ENCODE measurements at places on chromosomes 5 and 9. TPM values are rescaled to one million over a fixed set of nuclear protein-coding genes. Genes with fewer than 3 reads are reported as not detected.

DNA sequence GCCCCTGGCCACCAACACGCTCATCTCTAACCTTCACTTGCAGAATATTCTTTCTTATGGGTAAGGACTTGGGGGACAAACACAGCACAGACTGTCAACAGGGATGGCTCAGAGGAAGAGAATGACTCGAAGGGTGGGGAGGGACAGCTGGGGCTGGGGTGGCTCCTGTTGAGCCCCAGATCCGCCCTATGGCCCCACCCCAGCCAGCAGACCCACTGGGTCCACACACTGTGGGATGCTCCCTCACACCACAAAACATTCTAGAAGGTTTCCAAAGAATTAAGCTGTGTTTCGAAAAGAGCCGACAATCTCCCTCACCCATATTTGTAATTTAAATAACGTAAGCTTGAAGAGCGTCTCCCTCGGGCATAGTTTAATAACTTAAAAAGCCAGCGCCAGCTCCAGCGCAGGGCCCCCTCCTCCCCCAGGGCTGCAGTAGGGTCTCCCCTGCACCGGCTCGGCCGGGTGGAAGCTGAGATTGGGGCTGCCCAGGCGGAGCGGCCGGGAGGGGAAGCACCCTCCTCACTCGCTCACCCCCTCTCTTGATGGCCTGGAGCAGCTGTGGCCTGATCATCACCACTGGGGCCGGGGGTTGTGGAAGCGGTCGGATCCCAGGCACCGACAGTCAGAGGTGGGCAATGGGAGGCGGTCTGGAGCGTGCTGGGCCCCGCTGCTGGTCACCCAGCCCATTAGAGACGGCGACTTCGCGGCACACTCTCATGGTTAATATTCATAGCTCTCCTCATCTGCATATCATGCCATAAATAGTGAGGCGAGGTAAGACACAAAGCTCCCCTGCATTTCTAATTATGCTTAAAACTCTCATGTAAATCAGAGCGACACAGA is 37.6 kb downstream of the NACC2 start:
- DNase-seq = no peak

- DNase-seq = no peak
Observed at GRCh38 chr5:178078197-178079010, 34.9 kb upstream of the N4BP3 start.

DNA sequence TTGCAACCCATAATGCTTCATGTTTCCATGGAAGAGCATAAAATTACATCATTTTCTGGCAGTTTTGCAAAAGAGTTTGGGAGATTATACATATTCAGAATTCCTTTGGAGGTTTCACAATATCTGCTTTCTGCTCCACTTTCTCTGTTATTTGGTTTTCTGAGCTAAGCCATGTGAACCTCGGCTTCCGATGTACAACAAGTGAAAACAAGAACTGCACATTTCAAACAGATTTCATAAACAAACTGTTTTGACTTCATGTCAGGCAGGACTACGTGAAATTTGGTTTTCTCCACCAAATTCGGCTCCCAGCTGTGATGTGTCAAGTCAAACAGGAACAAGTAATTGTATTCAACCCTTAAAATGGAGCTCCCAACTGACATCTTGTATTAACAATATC is 609.8 kb downstream of the IRX1 start:
- no peak for DNase-seq

- DNase-seq = no peak
Observed at GRCh38 chr5:53913941-53914340, 353.5 kb downstream of the NDUFS4 start.

- no peak for DNase-seq
Observed at GRCh38 chr5:118519466-118519865, 468.9 kb downstream of the DTWD2 start.

DNA sequence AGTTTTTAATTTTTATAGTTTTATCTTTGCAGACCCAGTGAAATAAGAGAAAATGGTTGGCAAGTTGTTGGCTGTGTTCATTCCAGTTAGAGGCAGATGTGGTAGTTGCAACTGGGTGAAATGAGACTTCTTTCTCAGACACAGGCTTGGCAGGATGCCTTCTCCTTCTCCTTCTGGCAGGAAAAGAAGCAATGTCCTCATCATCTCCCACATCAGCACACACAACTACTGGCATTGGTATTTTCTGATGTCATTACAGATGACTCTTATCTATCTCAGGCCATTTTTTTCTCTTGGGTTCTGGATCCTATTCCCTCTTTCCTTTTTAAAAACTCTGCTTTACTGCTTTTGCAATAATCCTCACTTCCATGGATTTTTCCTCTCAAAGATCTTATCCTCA is 103.3 kb upstream of the EDIL3 start:
- no peak for DNase-seq

DNA sequence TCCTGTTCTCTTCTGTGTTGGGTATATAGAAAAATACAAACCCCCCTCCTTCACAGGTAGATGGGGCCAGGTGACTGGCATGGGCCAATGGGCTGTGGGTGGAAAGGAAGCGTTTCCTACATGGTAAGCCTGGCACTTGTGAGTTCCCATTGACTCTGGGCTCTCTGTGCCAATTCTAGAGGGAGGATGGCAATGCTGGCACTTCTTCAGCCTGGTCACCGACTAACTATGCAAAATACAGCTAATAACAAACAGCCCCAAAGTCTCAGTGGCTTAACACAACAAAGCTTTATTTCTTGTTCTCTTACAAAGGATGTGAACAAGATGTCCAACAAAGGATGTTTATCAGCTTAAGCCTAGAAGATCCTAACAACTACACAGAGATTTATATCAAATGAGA is 258.1 kb downstream of the SYK start:
- no peak for DNase-seq

DNA sequence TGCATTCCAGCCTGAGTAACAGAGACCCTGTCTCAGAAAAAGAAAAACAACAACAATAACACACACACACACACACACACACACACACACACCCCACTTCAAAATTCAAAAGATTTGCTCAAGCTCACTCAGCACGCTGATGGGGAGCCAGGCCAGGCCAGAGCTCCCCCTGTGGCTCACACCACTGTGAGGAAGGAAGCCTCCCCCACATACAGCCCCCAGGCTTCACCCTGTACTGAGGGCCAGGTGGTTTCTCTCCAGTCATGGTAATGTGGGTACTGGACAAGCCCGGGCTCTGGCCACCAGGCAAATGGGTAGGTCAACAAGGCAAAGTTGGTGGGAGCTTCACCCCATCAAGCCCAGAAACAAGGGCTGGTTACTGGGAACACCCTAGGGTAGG is 19.0 kb downstream of the ATOX1 start:
- no peak for DNase-seq

Gene F12
- total RNA-seq = 1.6 TPM

Gene CCL28
- 16.8 TPM for total RNA-seq

Gene KCNIP1
- total RNA-seq = not detected

Gene UGT3A1
- not detected for total RNA-seq
